HS-27A (cell line): ENCODE measurements at places on chromosomes 1 and 21.

DNA sequence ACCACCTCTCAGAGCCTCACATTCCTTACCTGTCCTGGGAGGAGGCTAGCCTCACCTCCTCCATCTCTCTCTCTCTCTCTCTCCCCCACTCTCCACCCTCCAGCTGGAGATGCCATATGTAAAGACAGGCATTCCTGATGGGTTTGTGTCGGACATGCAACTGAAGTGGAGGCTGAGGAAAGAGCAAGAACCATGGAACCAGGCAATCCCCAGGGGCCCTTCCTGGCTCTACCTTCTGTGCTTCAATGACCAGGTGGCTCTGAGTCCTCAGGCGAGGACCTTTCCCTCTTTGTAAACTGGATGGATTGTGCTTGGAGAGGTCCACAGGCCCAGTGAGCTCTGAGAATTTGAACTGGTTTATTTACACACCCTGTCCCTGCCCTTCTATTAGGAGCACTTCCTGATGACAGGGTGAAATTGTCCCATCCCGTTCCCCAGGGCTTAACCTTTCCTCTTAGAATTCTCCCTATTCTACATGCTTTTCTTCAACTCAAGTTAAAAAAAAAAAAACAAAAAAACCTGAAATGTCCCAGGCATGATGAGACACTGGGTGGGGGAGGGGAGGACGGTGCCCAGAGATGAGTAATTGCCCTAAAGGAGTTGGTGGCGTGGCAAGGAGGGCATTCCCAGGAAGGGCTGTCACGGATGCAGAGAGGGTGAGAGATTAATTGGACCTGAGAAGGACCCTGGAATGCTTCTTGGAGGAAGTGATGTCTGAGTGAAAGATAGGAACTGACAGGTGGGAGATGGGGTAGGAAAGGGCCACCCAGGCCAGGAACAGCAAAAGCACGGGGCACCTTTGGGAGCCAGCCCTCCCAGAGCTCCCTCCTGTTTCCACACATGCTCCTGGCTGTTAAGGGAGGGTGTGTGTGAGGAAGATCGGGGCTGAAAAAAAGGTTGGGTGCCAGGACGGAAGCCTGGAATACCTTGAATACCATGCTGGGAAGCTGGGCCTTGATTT, 50.2 kb upstream of the WASF2 start:
- peak; percentile 97 for DNase-seq

GRCh38 chr1:205294175-205294917, 27.2 kb downstream of the NUAK2 start:
- peak; percentile 93 for DNase-seq

DNA sequence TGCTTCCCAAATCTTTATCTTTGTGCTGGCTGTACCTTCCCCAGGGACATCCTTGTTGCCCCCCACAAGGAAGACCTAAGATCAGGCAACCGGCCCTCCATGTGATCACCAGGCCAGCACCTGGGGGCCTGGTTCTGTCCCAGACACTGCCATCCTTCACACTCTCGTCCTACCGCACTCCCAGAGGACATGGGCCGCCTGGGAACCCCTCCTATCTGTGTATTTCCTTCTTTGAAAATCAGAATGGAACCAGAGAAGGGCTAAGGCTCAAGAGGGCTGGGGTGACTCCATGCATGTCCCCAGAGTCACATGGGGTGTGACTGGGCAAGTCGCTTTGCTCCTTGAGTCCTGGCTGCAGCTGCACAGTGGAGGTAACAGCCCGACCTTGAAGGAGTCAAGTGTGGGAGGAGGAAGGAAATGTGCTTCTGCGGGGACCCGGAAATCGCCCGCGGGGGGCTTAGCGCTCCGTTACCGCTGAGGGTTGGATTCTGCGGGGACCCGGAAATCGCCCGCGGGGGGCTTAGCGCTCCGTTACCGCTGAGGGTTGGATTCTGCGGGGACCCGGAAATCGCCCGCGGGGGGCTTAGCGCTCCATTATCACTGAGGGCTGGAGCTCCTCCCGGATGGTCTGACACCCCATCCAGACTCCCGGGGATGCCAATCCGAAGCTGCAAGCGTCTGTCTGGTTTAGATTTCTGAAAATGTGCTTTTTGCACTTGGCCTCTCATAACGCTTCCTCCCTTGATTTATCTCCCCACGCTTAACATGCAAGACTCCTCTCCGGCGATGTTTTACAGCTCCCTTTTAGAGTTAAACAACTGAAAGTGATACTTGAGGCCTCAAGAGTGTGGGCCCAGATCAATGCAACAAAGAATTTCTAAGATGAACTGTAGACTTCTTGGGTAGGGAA, 278.9 kb downstream of the NPHP4 start:
- no peak for DNase-seq

- DNase-seq, result no peak
Observed at GRCh38 chr1:212858461-212859265, 588 bp downstream of the FLVCR1 start.

GRCh38 chr1:30487042-30487441, 236.3 kb downstream of the MATN1 start:
- DNase-seq, result no peak

- no peak for DNase-seq
Observed at GRCh38 chr1:109767637-109768334, 4.1 kb upstream of the EPS8L3 start.

DNA sequence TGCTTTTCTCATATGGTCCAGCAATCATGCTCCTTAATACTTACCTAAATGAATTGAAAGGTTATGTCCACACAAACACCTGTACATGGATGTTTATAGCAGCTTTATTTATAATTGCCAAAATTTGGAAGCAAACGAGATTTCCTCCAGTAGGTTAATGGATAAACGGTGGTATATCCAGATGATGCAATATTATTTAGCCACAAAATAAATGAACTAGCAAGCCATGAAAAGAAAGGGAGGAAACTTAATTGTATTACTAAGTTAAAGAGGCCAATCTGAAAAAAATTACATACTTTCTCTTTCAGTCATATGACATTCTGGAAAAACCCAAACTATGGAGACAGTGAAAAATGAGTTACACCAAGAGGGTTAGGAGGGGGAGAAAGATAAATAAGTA, 76.3 kb upstream of the LRRC7 start:
- DNase-seq, result no peak

DNA sequence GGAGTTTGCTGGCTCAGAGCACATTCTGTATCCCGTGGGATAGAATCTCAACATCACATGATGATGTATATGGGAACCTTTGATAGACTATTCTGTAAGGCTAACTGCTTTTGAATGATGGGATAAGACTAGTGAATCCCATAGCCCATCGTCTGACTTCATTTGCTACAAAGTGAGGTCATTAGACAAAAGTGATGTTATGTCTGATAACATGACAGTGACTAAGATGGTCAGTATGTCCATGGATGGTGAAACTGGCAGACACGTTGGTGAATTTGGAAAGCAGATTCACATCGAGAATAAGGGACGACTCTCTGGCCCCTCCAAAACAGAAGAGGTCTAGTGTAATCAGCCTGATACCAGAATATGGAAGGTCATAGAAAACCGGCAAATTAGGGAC, 108.4 kb downstream of the HHAT start:
- DNase-seq, result no peak

GRCh38 chr1:230306169-230306568, 120.0 kb downstream of the PGBD5 start:
- DNase-seq, result no peak

DNA sequence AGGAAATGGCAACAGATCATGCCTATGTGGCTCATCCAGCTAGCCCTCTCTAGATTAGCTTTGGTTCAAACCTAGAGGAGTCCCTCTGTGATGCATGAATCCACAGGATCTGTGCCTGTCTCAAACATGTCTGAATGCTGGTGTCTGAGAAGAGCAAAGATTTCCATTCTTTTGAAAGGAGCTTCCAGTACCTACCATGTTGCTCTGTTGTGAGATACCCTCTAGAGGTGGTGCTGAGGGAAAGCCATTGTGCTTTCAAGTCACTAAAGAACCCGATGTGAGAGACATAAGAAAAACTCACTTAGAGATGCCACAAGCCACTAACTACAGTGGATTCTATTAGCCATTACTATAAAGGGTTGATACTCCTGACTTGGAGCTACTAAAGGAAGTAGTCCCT, 103.6 kb downstream of the LRRC40 start:
- no peak for DNase-seq

DNA sequence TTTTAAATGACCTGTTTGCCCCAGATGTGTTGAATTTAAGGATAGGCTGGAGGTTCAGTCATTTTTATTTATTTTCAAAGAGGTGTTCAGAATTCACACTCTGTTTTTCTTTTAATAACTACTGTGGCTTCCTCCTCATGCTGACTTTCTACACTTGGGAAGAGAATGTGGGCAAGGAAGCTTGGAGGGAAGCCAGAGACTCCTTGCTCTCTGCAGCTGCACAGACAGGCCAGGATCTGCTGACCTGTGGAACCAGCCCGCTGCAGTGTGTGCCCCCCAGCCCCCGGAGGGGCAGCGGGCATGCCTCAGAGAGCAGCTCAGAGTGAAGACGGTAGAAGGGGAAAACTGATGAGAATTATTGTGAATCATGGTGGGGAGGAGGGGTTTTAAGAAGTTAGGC, 16.9 kb downstream of the MGST3 start:
- no peak for DNase-seq

DNA sequence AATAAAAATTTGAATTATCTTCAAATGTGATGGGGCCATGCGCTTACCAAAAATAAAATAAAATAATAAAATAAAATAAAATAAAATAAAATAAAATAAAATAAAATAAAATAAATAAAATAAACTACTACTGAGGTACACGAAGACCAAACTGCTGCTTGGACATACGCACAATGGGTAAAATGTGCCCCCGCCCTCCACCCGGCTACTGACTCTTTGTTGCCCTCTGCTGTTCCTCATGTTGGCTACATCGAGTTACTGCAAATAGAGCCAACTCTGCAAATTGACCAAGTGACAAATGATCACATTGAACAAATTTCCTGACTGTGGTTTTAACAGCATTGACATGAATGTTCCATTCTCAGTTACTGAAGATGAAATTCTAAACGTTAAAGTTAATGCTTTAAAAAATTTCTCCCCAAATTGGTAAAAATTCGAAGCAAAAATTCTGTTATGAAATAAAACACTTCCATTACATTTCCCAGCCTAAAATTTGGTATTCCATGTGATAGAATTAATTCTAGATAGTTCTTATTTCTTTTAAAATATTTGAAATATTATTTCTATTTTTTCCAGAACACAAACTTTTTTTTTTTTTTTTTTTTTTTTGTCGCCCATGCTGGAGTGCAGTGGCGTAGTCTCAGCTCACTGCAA, 18.8 kb upstream of the MAP1LC3C start:
- no peak for DNase-seq

DNA sequence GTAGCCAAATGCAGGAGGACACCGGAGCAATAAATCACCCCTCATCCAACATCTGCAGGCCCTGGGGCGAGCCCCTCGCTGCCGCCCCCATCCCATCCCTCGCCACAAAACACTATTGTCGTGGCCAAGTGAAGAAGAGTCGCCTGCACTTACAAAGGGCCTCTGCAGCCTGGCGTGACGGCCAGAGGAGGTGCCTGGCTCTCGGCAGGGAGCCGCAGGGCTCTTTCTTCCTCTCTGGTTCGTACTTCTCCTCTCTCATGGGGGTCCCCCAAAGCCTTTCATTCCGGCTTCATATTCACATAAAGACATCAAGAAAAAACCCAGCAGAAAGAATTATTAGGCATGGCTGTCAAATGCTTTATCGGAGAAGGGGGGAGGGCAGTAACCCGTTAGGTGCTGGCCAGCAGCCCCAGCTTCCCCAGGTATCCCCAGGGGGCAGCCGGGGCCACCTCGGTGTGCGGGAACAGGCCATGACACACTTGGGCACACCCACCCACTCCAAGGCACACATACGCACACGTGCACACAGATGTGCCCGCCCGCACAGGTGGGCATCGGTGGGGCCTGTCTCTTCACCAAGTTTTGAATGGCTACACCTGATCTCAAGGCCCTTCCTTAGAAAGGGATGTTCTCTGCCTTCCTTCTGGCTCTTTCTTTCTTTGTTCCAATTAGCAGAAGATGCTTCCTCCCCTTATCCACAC, 149.1 kb downstream of the PRDM16 start:
- no peak for DNase-seq

- DNase-seq, result no peak
Observed at GRCh38 chr1:160416369-160416768, 16.0 kb downstream of the VANGL2 start.

GRCh38 chr1:162364498-162364897, 12.2 kb downstream of the SPATA46 start:
- no peak for DNase-seq

GRCh38 chr1:74478979-74479378, 33.4 kb downstream of the LRRC53 start:
- no peak for DNase-seq

DNA sequence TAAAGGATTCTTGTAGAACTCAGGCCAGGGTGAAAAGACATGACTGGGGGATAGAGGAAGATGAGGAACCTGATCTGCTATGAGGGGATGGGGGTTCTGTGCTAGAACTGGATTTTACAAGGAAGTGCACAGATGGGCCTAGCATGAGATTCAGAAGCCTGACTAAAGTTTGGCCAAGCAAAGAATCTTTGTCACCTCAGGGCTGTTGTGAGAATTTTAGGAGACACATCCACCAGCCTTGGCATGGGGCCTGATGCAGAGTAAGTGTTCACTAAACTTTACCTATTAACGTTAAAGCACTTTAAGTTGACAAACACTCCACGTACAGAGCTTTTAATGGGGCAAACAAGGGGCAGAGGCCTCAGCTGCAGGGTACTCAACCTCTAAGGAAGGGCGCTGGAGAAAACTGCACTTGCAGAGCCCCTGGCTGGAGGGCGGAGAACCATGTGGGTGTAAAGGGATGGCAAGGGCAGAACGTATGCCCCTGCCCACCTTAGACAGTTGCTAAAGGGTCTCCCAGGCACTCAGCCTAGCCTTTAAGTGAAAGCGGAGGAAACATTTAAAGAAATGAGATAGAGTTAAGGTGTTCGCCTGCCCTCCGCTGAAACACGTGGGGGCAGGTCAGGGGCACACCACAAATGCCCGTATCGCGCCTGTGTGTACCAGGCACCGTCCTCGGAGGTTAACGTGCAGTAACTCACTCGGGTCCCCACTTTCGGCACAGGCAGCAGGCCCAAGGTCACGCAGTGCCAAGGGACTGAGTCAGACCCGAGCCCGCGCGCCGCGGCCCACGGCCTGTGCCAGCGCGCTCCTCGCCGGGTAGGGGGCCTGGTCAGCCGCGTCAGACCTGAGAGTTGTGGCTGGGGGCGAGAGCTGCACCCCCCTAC, 990 bp upstream of the MRPS6 start:
- no peak for DNase-seq

GRCh38 chr1:177439301-177439700, 268.5 kb downstream of the BRINP2 start:
- DNase-seq, result no peak

DNA sequence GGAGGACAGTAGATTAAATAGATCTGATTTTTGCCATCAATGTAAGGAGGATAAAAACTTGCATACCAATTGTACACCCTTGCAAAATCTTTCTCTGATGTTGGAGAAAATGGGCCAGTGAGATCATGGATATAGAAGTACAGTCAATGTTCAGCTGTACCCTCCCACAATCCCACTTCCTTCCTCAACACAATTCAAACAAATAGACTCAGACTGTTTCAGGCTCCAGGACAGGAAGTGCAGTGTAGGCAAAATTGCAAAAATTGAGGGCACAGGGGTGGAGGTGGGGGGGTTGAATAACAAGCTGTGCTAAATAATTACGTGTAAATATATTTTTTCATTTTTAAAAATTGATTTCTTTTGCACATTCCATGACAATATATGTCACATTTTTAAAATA, 3.9 kb upstream of the IFI44 start:
- DNase-seq, result no peak

- DNase-seq, result no peak
Observed at GRCh38 chr1:241473026-241473425, 46.5 kb downstream of the FH start.
